AG04450 (cell line): ENCODE measurements at places on chromosomes 5 and 9. TPM values are rescaled to one million over a fixed set of nuclear protein-coding genes. Genes with fewer than 3 reads are reported as not detected.

PCDHGB4 gene
- polyA plus RNA-seq = 10.3 and 10.9 TPM in 2 replicates

C9 gene
- polyA plus RNA-seq = 0.02 TPM in 1 of 2 replicates, not detected in the other

PFN3 gene
- polyA plus RNA-seq = not detected in 2 replicates

GRCh38 chr9:133029994-133030316, 842 bp upstream of the GTF3C5 start:
- DNase-seq = no peak

DNA sequence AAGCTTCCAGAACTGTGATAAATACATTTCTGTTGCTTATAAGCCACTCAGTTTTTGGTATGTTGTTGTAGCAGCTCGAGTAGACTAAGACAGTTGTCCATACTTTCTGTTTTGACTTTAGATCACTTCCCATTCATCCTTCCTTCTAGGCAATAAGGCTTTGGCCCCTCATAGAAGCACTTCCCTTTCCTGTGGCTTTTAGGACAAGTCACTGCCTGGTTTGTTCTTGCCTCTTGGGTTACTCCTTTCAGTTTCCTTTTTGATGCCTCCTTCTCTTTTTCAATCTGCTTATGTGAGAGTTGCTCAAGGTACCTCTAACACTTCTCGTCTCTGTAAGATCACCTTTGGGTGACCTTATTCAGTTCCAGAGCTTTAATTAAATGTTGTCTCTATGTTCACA, 72.4 kb upstream of the NTRK2 start:
- no peak for DNase-seq

DNA sequence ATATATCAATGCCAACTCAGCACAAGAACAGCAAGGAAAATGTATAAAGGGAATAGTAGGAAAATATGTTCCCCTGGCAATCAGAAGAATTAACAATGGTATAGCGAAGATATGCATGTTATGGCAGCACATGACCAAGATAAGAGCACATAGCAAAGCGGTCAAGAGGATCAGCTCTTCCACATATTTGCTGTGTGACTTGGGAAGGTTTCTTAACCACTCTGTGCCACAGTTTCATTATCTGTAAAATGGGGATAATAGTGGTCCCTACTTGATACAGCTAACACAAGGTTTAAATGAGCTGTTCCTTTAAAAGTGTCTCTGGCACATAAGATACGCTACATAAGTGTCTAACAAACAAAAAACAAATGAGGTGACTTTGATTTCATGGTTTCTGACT, 77.9 kb upstream of the PIP5K1B start:
- no peak for DNase-seq

DNA sequence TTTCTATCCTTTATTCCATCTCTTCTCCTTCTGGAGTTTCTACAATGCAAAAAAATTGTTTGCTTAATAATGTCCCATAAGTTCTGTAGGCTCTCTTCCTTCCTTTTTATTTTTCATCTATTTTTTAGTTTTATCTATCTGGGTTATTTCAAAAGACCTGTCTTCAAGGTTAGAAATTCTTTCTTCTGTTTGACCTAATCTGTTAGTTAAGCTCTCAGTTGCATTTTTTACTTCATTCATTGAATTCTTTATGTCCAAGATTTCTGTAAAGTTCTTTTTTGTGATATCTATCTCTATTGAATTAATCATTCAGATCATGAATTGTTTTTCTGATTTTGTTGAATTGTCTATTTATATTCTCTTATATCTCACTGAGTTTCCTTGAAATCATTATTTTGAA, 145.9 kb upstream of the TLE4 start:
- DNase-seq = no peak

DNA sequence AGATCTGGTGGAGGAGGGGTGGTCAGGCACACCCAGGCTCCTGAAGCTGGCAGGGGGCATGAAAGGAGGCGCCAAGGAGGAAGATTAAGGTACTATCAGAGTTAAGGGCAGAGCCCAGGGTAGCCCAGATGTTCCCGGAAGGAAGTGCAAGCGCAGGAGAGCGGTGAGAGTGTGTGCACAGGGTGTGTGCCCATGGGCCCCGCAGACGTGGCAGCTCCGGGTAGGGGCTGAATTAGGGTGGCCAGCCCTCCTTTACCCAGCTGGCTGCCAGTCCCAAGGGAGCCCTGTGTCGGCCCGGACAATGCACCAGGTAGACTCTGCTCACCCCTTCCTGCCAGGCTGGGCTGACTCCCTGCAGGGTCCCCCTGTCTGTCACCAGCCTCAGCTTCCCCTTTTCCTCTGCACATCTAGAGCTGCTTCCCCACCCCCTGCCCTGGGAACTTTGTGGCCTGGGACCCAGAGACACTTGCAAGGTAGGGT, at the start of gene SMIM33:
Gene SMIM33, plus strand, starts transcription at position 184 of the 480 bp plus-strand sequence. Its CDS starts 118 bp downstream, at position 302.
- DNase-seq = no peak

GRCh38 chr9:134375430-134376385, 49.5 kb downstream of the RXRA start:
- no peak for DNase-seq

DNA sequence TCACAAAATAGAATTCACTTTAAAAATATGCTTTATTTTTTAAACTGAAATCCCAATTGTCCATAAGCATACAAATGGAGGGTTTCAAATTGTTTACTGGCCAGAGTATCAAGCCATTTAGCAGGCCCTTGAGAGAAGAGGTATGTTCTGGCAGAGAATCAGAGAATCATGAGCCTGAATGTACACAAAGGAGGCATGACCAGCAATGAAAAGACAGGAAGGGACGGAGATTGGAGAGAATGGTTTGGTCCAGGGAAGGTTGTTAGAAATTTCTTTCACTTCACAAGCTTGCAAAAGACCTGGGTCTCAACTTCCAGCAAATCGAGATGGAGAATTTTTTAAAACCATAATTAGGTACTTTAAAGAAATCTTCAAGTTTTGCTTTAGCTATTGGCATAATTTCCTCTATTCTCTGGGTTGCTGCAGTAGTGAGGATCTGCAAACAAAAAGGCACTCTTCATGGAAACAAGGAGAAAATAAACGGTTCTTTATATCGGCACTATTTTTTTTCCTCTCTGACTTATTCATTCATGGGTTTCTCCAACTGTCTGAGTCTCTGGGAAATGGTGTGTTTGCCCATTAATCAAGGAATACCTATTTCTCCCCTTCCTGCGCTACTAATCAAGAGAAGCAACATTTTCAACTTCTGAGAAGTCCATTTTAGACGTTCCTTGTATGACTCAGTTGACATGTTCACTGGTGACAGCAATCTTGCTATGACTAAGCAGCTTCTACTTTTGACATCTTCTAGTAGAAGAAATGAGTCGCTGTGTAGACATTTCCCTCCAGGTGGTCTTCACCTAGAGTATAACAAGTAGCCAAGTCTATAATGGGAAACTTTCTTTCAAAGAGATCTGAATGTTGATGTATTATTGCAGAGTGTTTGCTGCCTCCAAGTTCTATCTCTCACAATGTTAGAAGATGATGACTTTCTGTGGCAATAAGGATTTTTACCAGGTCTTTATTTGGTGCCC, 23.1 kb upstream of the ERCC6L2 start:
- DNase-seq = peak; percentile 15

DNA sequence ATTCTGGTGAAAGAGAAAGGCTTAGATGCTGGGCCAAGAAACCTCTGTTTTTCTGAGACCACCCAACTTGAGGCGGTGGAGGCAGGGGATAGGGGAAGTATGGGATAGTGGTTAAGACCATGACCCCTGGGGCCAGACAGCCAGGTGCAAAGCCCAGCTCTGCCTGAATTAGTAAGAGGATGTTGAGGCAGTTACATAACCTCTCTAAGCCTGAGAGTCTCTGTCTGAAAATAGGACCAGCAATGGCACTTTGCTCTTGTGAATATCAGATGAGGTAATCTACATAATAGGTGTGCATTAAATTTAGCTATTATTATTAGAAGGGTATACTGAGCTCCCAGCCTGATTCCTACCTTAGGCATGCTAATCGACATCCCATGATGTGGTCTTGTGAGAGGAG, 68.2 kb downstream of the DOCK2 start:
- DNase-seq = no peak

DNA sequence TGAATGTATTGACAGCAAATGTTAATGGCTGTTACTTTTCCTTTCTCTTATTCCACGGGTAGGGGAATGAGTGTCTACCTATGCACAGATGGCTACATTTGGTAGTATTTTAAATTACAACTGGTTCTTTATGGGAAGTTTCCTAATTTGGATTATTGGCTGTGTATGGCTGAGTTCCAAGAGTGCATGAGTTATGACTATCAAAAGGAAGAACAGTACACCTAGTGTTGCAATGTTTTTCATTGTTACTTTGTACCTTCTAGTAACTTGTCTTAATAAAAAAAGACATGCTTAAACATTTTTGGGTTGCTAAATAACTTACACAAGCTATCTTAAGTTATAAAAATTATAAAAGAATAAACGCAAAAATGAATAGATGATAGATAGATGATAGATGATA, 35.8 kb upstream of the MAMDC2 start:
- DNase-seq = no peak

DNA sequence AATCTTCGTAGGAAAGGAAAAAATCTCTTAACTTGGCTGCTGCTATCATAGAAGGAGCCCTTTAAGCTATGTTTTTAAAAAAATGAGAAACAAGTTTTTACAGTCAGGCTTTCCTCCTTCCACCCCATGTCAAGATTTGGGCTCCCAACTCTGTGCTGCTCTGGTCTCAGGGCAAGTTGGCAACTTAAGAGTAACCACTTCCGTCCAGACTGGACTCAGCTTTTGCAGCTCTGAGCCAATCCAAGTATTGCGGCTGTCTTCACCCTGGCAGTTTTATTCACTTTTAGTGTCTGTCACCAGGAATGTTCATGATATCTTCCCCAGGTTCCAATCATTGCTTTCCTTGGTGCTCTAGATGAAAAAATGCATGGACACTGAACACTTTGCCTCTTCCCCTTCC, 115.9 kb upstream of the GAS1 start:
- no peak for DNase-seq
